Stimulated activated CD8-positive, alpha-beta memory T cell treated with anti-CD3 and anti-CD28 coated beads, Interleukin-4, amount 100 ng/mL, for 4 hours (primary cell): ENCODE measurements at places on chromosomes 2 and 18.

DNA sequence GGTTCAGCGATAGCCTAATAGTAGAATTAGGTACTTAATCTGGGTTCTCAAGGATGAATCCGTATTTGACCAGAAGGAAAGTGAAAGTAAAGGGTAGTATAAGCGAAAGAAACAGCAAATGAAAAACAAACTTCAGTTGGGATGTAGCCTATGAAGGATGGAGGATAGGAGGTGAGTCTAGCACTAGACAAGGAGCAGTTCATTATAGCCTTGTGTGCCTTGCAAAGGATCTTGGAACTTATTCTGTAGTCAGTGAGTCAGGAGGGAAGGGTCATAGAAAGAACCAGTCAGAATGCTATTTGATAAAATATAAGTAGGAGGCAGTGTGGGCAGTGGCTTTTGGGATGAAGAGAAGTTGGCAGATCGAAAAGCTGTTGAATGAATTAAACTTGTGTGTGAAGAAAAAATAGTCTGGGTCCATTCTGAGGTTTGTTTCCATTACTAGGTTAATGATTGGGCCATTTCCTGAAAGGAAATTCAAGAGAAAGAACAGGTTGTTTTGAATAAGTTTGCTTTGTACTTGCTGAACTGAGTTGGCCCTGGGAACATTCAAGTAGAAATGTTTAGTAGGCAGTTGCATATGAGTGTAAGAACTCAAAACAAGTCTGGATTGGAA, 48.5 kb downstream of the ANKRD12 start:
- DNase-seq = no peak

GRCh38 chr2:239540174-239540573, 139.4 kb upstream of the HDAC4 start:
- DNase-seq = no peak

DNA sequence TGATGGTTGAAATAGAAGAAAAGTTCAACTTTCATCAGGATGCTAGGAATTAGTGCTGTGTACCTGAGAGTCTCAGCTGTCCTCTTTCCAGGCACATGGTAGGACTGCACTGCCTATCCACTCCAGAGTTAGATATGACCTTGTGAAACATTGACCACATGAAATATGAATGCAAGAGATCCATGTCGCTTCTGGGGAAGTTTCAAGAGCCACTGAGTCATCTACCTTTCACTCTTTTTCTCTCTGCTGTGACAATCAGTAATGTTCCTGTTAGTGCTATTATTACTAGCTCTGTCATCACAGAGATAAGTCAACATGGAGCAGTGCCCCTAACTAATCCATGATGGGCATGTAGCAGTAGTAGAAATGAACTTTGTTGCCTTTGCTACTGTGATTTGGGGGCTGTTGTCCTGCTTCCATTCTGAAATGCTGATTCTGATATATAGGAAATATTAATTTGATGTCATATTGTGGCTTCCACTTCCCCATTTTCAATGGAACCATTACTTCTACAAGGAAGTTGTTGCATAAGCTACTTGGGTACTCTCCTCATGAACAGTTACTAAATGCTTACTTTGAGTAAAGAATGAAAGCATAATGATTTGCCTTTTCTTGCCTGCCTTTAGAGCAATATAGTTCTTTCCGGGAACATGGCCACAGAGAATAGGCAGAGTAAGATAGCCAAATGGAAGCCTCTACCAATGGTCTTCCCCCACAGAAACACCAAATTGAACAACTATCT, 192.8 kb upstream of the ZNF521 start:
- DNase-seq = no peak

- no peak for DNase-seq
These were observed 24.4 kb downstream of the CRYGD start for GRCh38 chr2:208099682-208100470.

GRCh38 chr2:188787021-188787657, 187.0 kb upstream of the COL3A1 start:
- no peak for DNase-seq

DNA sequence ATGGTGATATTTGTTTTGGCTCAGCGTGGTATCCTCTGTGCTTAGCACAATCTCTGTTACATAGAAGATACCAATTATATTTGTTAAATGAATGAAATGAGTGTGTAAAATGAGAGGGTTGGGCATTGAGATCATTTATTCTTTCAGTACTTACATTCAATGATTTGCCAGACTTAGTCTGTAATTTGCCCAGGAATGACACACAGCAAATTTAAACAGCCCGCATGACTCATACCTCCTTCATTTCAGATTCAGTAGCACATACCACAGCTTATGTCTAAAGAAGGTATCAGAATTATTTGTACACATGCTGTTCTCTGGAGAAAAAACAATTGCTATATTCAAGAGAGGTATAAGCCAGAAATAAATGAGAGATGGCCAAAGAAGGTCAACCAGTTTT, 37.0 kb downstream of the KLHL14 start:
- no peak for DNase-seq

DNA sequence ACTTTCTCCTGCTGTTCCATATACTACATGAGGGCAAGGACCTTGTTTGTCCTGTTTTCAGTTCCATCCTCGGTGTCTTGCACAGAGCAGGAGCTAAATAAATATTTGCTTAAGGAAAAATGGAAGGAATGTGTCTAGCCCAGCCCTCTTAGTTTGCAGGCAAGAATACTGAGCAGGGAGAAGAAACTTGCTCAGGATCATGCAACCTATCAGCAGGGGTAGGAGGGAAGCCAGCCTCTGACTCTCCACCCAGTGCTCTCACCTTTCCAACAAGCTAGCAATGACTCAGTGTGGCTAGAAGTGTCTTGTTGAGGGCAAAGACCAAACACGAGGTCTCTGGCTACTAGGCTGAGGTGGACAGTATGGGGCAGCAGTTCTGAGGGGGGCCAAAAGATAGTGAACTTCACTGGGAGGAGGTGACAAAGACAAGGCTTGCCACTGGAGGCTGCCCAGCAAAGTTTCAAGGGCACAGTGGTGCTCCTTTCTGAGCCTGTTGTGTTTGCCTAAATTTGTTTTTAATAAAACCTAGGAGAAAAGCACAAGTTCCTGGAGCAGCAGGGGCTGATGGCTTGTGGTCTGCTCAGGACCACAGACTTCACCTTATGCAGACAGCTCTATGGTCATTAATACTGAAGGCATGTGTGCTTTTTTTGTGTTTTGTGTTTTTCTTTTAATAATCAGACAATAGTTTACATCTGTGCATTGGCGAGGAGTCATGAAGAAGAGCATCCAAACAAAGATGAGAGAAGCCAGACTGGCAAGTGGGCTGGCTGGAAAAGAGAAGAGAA, 49.1 kb upstream of the CTAGE1 start:
- no peak for DNase-seq

- no peak for DNase-seq
These were observed 18.4 kb upstream of the DSC2 start for GRCh38 chr18:31120594-31120993.

DNA sequence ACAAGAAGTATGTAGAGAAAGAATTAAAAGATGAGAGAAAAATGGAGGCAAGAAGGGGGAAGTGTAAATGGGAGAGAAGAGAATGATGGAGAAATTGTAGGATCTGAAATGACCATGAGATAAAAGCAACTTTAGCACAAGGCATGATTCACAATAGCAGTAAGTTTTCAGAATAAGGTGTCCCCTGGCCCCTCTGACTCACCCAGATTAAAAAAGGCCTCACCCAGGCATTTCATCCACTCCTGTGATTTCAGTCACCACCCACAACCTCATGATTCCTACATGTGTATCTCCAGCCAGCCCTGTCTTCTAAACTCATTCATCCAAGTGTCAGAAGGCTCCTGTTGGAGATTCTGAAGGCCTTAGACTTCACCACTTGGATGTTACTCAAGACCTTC, 56.6 kb downstream of the SP100 start:
- DNase-seq = no peak

- no peak for DNase-seq
These were observed 89.3 kb upstream of the CELF4 start for GRCh38 chr18:37654731-37655369.

- no peak for DNase-seq
These were observed 292.6 kb upstream of the CYRIA start for GRCh38 chr2:16958266-16958665.

- DNase-seq = no peak
These were observed 153.0 kb upstream of the CAPN13 start for GRCh38 chr2:30960213-30960612.

- DNase-seq = no peak
These were observed 54.0 kb upstream of the GPR75 start for GRCh38 chr2:53913721-53914120.

DNA sequence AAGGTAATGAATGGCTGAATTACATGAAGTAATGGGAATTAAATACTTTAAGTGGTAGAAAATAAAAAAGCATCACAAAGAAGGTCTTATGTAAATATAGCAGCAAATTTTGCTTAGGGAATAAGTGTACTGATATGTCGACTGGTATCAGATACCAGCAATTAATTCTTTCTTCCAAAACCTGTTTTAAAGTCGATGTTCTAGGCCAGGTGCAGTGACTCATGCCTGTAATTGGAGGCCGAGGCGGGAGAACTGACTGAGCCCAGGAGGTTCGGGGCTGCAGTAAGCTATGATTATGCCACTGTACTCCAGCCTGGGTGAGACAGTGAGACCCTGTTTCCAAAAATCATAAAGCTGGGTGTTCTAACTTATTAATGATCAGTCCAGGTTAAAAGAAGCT, 30.3 kb downstream of the SP3 start:
- DNase-seq = no peak

- DNase-seq = no peak
These were observed 17.6 kb upstream of the CD28 start for GRCh38 chr2:203688798-203689197.

GRCh38 chr2:219789476-219789875, 162.0 kb downstream of the SLC4A3 start:
- no peak for DNase-seq

GRCh38 chr2:233201258-233202013, 50.0 kb upstream of the ATG16L1 start:
- DNase-seq = no peak

GRCh38 chr2:8412586-8412985, 269.3 kb upstream of the ID2 start:
- no peak for DNase-seq

DNA sequence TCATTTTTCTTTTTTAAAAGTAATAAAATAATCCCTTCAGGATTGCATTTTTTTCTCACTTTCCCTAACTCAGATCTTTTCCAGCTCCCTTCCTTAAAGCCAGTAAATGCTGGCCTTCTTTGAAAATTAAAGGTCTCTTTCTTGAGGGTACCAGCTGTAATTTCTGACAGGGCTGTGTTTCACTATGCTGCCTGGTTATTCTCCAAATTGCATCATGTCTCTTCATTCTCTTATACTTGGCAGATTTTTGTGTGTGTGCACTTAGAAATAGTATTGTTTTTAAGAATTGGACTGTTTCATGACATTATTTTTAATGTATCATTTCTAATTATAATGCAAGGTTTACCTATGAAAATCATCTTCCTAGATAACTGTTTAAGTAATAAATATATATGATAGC, 72.0 kb upstream of the EPB41L5 start:
- DNase-seq = no peak

DNA sequence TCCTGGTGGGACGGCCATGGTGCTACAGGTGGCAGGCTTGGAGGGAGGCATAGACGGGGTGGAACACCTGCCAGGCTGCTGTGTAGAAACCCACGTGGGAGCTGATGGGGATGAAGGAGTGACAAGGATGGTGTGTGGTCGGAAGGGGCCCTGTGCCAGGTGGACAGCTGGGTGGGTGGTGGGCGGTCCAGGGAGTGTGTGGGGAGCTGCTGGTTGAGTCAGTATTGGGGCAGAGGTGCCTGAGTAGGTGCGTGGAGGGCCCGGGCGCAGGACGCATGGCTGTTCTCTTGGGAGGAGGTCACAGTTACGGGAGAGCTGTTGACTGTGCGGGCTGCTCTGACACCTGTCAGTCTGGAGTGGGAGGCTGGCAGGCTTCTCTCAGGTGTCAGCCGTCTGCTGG, 12.6 kb upstream of the D2HGDH start:
- DNase-seq = no peak

GRCh38 chr2:15677141-15677843, 85.6 kb downstream of the DDX1 start:
- no peak for DNase-seq

- no peak for DNase-seq
These were observed 222.3 kb downstream of the ZBTB7C start for GRCh38 chr18:48186861-48187260.

GRCh38 chr18:35524226-35524625, 26.5 kb upstream of the INO80C start:
- DNase-seq = no peak

GRCh38 chr2:186887107-186888090, 38.4 kb upstream of the ZSWIM2 start:
- no peak for DNase-seq

DNA sequence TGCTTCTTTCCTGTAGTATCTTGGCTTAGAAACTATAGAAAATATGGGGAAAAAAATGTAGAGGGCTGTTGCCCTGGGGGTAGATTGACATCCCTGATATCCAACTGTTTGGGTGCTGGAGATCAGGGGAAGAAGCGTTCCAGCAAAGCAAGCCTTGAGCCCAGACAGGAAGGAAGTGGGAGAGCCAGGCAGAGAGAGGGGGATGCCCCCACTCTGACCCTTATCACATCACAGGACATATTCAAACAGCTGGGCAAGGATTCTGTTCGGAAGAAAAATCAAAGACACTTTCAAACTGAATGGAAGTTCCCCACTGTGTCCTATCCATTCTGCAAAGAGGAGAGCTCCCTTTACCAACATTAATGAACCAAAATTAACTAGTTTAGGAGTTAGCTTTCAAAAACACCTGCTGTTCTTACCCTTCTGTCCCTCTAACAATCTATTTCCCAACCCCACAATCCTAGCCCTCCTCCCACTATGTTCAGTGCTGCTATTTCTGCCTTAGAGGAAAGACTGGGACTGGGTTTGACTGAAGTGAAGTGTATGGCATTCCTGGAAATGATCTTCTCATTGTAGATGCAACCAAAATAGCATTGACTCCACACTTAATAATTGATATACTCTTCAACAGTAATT, 16.9 kb upstream of the KCNG3 start:
- DNase-seq = no peak

GRCh38 chr18:76153691-76154090, 341.4 kb downstream of the ZNF516 start:
- DNase-seq = no peak

GRCh38 chr18:59057493-59057795, 82.2 kb upstream of the SEC11C start:
- DNase-seq = no peak

GRCh38 chr18:6718267-6718666, 11.2 kb upstream of the ARHGAP28 start:
- no peak for DNase-seq

- no peak for DNase-seq
These were observed 2.7 kb downstream of the MAP4K3 start for GRCh38 chr2:39434233-39434897.

- no peak for DNase-seq
These were observed 2.1 kb upstream of the PXDN start for GRCh38 chr2:1746174-1747064.

DNA sequence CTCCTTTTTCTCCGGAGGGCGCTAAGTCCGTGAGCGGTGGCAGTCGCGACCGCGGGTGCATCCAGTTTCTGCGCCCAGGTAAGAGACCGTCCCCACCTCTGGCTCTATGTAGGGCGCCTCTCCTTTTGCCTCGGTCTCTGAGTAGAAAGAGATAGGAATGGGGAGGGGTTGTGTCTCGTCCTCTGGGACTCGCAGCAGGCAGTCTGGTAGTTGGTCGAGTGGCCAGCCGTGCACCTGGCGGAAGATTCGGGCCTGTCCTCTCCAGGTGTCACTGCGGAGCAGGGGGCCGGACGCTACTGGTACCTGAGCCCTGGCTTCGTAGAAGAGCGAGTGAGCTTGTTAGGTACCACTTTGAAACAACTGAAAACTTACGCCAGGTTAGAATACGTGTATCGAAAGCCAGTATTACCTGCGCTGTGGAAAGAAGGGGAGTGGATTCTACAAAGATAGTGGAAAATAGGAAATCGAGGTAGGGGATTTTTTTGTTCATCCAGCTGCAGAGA, 403 bp downstream of the MAP2 start:
- DNase-seq = no peak
